ENCODE measurements at places on chromosomes 12 and 14. TPM values are rescaled to one million over a fixed set of nuclear protein-coding genes. Genes with fewer than 3 reads are reported as not detected.

Gene GRIP1
- total RNA-seq = 4.2 TPM

Gene CLEC4C
- not detected for total RNA-seq

DNA sequence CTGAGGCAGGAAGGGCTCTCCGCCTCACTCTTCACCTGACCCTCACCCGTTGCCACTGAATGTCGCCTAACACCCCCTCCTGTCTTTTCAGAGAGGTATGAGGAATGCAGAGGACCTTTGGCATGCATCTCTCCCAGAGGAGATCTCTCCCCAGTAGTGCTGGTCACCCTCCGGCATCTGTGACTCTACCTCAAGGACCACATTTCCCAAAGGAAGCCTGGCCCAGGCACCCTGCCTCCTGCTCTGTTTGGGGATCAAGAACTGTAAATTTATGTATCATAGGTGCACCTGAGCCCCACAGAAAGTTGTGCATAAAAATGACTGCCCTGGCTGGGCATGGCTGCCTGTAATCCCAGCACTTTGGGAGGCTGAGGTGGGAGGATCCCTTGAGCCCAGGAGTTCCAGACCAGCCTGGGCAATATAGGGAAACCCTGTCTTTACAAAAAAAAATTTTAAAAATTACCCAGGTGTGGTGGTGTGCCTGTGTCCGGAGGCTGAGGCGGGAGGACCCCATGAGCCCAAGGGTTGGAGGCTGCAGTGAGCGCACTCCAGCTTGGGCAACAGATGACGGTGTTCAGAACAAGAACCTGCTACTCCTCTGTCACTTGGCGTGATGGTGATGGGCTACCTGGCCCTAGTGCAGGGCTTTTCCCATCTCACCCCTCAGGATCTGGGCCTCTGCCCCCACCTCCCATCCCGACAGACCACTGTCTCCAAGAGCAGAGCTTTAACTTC lies 13.7 kb downstream of the TNFRSF1A start:
- DNase-seq = no peak

- DNase-seq = peak; percentile 53
These were observed 77.2 kb downstream of the C2CD5 start for GRCh38 chr12:22467190-22467589.

DNA sequence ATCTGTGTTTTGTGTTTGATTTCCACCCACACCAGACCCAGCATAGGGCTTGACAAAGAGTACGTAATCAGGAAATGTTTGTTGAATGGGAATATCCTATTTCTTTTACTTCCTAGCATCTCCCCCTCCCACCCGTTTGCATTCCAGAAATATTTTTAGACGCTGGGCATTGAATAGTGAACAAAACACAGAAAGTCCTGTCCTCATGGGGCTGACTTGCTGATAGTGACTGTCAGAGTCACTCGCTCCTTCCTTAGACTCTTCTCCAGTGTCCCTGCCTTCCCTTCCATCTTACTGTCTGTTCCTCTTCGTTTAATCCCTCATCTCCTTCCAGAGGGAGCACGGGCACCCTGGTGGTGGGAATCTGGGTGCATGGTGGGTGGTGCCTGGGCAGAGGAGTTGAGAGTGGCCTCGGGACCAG lies 53.6 kb downstream of the SLC25A47 start:
- DNase-seq = no peak

Data from kidney epithelial cell (primary cell).